ENCODE measurements at places on chromosomes 4 and X.

GRCh38 chr4:13174001-13174400 lies 310.1 kb downstream of the RAB28 start:
- no peak for DNase-seq

DNA sequence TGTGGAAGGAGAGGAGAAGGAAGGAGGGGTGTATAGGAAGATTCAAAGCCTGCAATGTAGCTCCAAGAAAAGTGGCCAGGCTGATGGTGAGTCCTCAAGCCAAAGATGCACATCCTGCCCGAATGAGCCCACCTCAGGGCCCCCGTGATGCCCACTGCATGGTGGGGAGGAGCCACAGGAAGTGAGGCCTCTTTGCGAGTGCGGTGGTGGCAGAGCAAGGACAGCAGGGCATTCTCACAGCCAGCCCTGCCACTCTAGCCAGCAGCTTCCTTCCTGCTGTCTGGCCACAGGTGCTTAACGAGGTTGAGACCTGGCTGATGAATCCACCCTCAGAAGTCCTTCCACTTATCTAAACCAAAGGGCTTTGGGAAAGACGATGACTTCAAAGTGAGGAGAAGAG lies 55.8 kb downstream of the BCOR start:
- DNase-seq: no peak

GRCh38 chr4:23773884-23774636 lies 115.8 kb downstream of the PPARGC1A start:
- no peak for DNase-seq

DNA sequence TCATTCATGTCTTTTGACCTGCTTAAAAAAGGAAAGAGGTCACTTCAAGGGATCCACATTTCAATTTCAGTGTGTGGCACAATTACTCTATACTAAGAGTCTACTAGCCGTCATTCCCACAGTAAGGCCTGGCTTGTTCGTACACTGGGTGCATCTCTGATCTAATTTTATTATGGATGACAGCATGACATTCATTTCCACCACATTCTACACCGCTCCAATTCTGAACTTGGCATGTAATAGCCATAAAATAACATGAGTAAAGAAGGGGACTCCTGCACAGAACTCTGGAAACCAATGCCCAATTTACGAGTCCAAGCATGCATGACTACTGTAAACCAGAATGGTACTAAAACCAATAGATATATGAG lies 51.1 kb downstream of the HAND2 start:
- DNase-seq: no peak

DNA sequence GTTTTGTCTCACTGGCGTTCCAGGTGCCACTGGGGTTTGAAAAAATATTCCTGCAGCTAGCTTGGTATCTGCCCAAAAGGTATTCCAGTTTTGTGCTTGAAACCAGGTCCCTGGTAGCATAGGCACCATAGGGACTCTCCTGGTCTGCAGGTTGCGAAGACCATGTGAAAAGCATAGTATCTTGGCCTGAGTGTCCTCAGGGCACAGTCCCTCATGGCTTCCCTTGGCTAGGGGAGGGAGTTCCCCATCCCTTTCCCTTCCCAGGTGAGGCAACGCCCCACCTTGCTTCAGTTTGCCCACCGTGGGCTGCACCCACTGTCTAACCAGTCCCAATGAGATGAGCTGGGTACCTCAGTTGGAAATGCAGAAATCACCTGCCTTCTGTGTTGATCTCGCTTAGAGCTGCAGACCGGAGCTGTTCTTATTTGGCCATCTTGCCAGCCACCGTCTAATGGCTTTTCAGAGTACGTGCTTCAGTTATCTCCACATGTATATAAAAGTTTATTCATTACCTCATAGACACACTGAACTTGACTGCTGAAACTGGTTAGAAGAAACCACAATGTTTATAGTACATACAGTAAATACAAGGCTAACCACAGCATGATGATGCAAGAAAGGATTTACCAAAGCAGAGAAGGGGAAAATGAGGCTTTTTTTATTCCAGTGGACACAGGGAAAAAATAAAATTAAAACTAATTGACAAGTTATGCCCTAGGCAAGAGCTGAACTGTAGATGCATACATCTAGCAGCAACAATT lies 10.6 kb downstream of the PBDC1 start:
- DNase-seq: peak; percentile 56

GRCh38 chr4:17544831-17545234 lies 29.9 kb downstream of the CLRN2 start:
- no peak for DNase-seq

GRCh38 chrX:98068024-98068580 lies 1184.4 kb downstream of the RPA4 start:
- DNase-seq: no peak

DNA sequence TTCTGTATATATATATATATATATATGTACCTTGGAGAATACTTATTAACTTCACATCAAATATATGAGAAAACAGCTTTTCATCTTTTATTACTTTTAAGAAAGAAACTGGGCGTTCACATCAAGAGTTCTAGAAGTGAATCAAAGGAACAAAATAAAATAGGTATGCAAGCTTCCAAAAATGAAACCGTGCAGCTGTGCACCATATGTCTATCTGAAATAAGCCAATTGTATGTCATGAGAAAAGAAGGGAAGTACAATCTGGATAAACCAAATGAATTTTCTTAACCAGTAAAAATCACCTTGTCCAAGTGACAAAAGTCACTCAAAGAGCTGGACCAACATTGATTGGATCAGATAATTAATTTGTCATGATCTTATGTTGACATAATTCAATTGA lies 405.4 kb upstream of the TECRL start:
- DNase-seq: no peak

DNA sequence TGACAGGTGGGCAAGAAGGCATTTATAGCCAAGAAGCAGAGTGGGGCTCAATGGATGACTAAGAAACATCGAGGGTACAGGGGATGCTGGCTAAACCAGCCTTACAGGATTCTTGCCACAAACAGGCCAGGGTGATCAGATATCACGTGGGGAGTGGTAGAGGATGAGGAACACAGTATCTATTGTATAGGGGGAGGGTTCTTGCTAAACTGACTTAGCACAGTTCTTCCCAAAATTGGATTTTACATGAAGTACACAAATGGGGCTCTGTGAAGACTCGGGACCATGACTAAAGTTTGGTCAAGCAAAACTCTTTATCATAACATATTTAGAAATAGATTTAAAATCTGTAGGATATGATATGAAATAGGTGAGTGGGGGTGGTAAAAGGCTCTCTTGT lies 144.0 kb upstream of the ATOH1 start:
- DNase-seq: no peak

DNA sequence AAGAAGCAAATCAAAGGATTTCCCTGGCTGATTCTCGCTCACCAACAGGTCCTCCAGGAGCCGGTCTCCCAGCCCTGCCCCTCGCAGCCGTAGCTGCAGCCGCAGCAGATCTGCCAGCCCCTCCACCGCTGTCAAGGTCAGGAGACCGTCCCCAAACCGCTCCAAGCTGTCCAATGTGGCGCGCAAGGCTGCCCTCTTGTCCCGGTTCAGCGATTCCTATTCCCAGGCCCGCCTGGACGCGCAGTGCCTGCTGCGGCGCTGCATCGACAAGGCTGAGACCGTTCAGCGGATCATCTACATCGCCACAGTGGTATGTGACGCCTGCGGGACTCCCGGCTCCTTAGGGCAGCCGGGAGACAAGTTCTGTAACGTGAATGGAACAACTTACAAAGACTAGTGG lies 25.6 kb downstream of the SPATA18 start:
- DNase-seq: no peak

DNA sequence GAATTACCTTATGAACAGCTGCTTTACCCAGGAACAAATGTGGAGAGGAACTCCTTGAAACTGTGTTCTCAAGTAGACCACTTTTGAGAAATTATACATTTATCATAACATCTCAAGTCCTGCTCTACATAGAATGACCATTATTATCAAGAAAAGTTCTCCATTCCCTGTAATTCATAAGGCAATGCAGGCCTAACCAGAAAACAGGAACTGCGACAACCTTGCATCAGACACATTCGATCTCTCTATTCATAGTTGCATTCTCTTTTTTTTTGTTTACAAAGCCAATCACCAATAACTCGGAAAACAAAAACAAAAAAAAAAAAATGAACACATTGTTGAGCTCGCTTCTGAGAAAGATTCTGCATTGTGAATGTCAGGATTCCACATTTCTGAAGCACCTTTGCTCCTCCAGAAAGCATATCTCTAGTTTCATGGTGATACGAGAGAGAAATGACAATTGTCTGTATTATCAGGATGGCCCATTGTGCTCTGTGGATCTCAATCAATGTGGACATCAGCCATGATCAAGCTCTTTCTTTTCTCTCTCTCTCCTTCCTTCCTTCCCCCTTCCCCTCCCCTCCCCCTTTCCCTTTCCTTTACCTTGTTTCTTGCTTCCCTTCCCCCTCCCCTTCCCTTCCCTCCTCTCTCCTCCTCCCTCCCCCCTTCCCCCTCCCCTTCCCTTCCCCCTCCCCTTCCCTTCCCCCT lies 32.4 kb upstream of the CD99 start:
- no peak for DNase-seq

- no peak for DNase-seq
These were observed 33.1 kb downstream of the ENPEP start for GRCh38 chr4:110508827-110509710.

DNA sequence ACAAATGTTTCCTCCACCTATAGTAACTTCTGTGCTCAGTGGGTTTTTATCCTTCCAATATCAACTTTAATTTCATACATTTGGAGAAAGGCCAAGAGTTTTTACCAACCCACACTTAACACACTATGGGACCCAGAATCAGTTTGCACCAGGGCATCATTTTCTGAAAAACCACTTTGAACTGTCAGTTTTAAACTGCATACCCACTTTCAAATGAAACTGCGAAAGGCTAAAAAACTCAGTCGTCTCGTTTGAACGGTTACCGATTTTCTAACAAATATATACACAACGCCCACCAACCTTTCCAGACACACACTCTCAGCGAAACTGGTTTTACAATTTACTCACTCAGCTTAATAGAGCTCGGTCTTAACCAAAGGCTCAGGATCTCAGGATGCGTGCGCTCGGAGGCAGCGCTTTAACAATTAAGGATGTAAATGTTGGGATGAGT lies 376 bp downstream of the ABCG2 start:
- no peak for DNase-seq

- no peak for DNase-seq
These were observed 10.4 kb downstream of the JADE3 start for GRCh38 chrX:46922611-46923010.

GRCh38 chr4:168662297-168662984 lies 165.6 kb downstream of the PALLD start:
- no peak for DNase-seq

- DNase-seq: peak; percentile 30
These were observed 50.4 kb downstream of the TBC1D9 start for GRCh38 chr4:140705625-140706275.

- no peak for DNase-seq
These were observed 11.3 kb downstream of the GPC4 start for GRCh38 chrX:133403984-133404383.

DNA sequence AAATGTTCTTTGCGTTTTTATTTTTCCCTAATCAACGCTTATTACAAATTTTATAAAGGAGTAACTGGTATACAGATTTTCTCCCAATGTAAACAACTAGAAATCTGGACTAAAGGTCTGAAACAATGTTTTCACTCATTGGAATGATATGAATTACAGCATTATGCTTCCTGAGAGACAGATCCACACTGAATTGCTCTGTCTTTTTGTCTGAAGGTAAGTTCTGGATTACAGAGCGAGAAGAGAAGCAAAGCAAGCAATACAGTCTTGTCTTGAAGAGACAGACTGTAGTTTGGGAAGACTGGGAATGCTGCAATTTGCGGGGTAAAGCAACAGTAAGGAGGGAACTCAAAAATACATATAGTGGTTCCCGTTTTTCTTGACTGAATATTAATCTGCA lies 262.2 kb upstream of the PABPC4L start:
- no peak for DNase-seq

- no peak for DNase-seq
These were observed 212.5 kb upstream of the PSAPL1 start for GRCh38 chr4:7647186-7647585.

GRCh38 chrX:680062-680461 lies 49.5 kb downstream of the SHOX start:
- no peak for DNase-seq
